Epithelial cell of proximal tubule (primary cell): ENCODE measurements at places on chromosomes 4 and X.

DNA sequence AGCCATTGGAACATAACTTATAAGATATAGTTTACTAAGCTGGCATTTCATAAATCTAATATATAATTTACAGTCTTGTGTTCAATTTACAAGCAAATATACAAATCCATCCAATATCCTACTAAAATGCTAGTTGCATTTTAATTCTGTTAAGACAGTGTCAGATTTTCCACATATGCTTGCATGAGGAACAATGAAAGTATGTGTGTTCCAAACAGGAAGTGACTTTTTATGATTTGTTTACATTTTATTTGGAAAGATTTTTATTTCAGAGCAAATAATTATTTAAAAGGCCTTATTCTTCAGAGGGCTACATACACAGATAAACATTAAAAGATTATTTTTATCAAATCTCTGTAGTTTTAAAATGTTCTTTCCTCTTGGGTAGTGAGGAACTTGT is 130.1 kb downstream of the KLHL34 start:
- DNase-seq, result no peak

- DNase-seq, result peak; percentile 41
Observed at GRCh38 chr4:122845760-122846159, 19.1 kb downstream of the FGF2 start.

- no peak for DNase-seq
Observed at GRCh38 chr4:149836546-149836945, 20.9 kb upstream of the IQCM start.

- no peak for DNase-seq
Observed at GRCh38 chr4:951186-951585, 18.9 kb downstream of the TMEM175 start.

DNA sequence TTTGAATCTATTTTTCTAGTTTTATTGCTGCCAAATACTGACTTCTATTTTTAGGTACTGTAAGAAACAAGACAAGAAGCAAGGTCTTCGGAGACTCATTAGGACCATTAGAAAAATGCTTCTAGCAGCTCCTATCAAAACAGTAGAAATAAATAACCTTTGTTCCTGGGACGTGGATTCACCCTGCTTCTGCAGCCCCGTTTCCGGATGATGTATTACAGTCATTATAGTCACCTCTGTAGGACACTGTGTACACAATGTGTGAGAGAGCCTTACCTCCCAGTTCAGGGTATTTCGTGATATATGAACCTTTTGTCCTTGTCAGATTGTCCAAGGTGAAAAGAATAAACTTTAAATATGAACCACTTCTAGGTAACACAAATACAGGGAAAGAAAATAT is 484.0 kb upstream of the TECRL start:
- no peak for DNase-seq

DNA sequence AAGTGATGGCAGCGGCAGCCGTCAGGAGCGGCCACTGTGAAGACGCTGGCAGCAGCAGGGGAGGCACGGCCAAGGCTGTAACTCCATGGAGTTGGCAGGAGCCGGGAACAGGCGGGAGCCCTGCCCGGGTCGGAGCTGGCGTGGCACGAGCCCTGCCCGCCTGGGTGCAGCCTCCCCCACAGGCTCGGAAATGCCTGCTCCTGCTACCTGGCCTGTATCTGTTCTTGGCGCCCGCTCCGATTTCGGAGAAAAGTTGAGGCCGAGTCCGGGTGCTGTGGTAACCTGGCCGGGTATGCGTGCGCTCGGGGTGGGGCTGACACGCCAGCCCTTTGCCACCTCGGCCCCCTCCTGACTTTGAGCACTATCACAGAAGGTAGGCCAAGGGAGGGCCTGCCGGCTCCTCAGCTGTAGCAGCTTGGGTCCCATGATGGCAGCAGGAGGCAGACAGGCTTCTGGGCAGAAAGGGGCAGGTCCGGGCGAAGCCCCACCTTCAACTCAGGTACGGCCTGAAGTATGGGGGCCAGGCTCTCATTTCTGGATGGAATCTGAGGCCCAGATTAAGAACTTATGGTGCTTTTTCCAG is 51.2 kb upstream of the SHISA3 start:
- no peak for DNase-seq

- DNase-seq, result no peak
Observed at GRCh38 chr4:152273343-152273742, 262.5 kb downstream of the FBXW7 start.

DNA sequence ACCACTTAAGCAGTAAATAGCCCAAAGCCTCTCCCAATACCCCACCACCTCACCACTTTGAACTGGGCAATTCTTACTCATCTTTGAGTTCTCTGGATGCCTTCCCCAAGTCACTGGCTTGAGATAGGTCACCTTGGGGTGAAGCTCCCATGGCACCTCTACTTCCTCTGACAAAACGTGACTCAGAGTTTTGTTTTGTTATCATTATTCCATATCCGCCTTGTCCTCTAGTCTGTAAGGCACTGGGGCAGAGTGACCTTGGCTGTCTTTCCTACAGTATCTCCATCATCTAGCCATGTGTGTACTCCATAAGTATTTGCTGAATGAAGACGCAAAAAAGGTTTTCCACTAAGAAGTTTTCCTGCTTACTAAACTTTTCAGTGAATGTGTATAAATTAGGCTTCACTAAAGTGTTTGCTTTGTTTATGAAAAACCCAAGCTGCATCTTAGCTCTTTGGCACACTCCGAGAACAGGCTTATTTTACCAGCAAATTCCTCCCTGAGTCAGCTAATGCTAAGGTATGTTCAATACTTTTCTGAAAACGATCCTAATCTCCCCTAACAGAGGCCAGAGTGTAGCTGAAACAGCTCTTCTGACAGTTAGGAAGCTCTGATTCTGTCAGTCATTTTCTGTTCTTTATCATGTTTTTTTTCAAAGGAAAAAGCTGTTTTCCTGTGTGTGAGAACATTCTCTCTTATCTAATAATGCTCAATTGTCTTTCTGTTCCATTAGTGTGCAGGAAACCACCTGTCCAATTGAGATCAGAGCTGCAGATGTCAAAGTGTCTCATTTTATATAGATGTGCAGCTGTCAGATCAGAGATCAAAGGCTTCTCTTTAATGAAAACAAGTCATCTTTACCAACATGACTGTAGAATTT is 30.2 kb upstream of the TSPAN5 start:
- no peak for DNase-seq

DNA sequence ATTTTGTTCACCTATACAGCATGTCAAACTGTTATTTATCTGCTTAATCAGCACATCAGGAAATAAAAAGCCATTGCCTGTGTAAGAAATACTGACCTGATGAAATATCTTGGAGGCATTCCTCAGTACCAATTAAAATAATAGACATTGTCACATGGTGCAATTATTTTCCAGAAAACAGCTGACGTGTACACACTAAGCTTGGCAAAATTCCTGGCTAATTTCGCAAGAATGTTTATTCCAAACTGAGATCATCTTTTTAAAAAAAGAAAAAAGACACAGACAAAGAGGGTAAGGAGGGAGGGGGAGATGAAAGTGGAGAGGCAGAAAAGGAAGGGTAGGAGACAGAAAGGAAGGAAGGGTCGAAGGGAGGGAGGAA is 61.9 kb upstream of the NFKB1 start:
- DNase-seq, result peak; percentile 97

- no peak for DNase-seq
Observed at GRCh38 chrX:35023683-35024082, 81.1 kb downstream of the FAM47B start.

DNA sequence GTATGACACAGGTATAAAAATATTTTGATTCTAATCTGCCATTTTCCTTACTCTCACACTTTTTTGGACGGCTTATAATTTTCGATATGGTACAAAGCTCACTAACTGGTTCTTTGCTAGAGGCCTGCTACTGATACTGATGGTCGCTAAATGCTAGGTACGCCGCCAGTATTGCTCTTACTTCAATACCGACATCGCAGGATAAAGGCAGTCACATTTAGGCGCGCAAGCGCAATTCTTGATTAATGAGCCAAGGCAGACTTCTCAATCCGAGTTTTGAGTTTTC is 557 bp upstream of the USP38 start:
- DNase-seq, result peak; percentile 37

- no peak for DNase-seq
Observed at GRCh38 chr4:116705466-116705865, 379.9 kb downstream of the TRAM1L1 start.
